DMS153 (cell line): ENCODE measurements at places on chromosomes 1 and 21.

GRCh38 chr1:213541641-213542040 is 446.1 kb upstream of the PROX1 start:
- no peak for DNase-seq

DNA sequence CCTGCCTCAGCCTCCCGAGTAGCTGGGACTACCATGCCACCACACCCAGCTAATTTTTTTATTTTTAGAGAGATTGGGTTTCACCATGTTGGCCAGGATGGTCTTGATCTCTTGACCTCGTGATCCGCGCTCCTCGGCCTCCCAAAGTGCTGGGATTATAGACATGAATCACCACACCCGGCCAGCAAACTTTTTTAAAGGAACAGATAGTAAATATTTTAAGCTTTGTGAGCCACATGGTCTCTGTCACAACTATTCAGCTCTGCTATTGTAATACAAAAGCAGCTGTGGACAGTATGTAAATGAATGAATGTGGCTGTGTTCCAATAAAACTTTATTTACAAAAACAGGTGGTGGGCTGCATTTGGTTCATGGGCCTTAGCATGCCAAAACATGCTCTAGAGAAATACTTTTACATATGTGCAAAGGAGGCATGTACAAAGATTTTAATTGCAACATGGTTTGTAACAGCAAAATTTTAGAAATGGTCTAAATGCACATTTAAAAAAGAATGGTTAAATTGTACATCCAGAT is 47.0 kb downstream of the CDCP2 start:
- DNase-seq, result no peak

GRCh38 chr1:7583291-7584096 is 187.6 kb upstream of the VAMP3 start:
- no peak for DNase-seq

GRCh38 chr1:36224537-36225282 is 467 bp downstream of the THRAP3 start:
- peak; percentile 78 for DNase-seq

GRCh38 chr1:112465122-112465521 is 43.6 kb upstream of the WNT2B start:
- DNase-seq, result no peak

- no peak for DNase-seq
Measured at GRCh38 chr1:25484096-25484495, 53.4 kb downstream of the MACO1 start.

- no peak for DNase-seq
Measured at GRCh38 chr21:36509973-36510664, 30.2 kb upstream of the CLDN14 start.

DNA sequence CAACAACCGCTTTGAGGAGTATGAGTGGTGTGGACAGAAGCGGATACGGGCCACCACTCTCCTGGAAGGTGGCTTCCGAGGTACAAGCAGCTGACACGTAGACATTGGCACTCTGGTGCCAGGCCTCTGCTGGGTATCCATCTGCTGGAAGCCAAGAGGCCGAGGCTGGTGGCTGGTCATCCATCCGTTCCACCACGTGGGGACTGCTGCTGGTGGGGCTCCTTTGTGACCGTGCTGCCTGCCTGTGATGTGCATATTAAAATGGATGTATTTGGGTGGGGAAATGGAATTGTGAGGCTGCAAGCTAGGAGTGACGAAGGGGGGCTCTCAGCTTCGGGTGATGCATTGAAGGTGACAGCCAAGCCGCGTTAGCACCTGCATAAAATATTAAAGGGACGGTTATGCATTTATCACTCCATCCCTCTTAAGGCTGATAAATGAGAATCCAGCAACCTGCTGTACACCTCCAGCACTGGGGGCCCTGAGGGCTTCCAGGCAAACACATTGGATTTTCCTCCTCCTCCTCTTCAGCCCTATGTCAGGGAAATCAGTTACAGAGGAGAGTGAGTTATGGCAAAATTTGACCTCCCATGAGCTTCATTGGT is 38.1 kb downstream of the TMEM53 start:
- no peak for DNase-seq

DNA sequence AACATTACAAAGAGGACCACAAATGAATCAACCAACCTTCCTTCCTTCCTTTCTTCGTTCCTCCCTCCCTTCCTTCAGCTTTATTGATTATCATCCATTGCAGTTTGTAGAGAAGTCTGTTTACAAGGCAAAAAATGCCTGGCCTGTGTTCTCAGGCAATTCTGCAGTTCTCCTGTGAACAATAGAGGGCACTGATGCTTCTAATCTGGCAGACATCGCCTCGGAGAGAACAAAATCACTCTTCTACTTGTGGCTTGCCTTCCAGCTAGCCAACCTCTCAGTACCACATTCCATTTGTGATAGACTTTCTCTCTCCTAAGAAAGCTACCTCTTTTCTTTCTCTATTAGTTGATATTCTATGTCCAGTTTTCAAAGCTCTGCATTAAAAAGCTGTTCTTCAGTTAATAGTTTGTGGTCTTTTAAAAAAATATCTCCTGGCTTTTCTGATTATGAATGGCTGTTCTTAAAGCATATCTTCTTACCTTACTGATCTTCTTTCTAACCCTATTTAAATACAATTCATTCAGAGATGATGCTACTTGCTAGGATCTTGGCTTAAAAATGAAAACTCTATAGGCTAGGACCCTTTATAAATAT is 26.9 kb upstream of the ESRRG start:
- peak; percentile 79 for DNase-seq

GRCh38 chr1:241423541-241424479 is 66.8 kb upstream of the RGS7 start:
- DNase-seq, result peak; percentile 53

GRCh38 chr1:109789551-109790180 is 25.9 kb upstream of the EPS8L3 start:
- DNase-seq, result no peak

- DNase-seq, result no peak
Measured at GRCh38 chr1:172939475-172939874, 111.3 kb downstream of the TNFSF18 start.

DNA sequence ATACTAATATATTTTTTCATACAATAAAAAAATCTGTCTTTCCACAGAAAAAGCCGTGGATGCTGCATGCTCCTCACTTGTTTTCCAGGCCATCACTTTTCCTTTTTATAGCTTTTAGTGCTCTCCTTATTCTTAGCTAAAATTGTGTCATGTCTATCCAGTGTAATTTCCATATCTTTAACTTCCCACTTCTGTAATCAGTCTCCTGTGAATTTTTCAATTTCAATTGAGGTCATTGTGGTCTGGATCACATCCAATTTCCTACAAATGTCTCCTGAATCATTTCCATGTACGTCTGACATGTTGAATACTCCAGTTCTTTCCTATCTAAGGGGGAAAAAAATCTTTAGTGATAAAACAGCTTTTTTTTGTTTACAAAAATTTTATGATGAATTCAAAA is 838.2 kb upstream of the B3GALT2 start:
- DNase-seq, result no peak

DNA sequence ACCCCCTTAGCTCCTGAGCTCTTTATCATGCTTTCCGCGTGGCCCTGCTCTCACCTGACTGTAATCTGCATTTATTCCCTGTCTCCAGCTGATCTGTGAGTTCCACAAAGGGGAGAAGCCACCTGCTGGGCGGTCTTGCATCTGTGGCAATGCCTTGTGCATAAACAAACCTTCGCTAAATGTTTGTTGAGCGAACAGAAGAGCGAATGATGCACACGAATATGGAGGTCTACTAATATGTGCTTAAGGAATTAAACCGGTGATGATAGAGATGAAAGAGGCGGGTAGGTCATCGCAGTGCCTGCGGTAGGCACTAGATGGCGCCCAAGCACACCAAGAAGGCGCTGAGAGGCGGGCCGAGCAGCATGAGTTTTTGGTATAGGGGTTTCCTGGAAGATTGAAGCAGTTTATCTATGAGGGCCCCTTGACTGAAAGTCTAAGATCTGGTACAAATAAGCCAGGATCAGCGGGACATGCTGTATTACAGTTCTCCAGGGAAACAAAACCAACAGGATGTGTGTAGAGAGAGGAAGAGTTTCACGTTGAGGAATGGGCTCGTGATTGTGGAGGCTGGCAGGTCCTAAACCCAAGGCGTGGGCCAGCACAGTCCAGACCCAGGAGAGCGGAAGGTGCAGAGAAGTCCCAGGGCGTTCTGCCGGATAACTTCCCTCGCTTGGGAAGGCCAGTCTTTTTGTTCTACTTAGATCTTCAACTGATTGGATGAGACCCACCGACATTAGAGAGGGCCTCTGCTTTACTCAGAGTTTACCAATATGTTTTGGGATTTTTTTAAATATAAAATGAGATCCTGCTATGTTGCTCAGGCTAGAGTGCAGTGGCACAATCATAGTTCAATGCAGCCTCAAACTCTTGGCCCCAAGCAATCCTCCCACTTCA is 34.7 kb downstream of the TOMM20 start:
- DNase-seq, result no peak

DNA sequence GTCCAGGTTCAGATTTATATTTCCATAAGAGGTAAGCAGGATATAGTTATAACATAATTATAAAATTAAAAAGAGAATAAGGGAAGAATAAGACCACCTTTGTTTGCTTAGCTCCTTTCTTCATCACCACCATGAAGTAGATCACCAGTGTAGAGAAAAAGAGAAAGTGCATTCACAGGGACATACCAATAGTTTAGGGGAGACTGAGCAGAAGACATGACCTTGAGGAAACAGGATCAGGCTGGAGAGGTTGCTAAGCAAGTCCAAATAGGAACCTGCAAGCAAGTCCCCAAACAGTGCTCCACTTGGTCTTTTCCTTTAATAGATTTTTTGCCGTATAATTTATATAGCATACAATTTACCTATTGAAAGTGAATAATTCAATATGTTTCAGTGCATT is 63.0 kb downstream of the KCNT2 start:
- DNase-seq, result no peak

- DNase-seq, result no peak
Measured at GRCh38 chr21:33688353-33688752, 46.1 kb downstream of the ITSN1 start.

GRCh38 chr1:26912147-26912490 is 1.7 kb downstream of the NR0B2 start:
- DNase-seq, result no peak

DNA sequence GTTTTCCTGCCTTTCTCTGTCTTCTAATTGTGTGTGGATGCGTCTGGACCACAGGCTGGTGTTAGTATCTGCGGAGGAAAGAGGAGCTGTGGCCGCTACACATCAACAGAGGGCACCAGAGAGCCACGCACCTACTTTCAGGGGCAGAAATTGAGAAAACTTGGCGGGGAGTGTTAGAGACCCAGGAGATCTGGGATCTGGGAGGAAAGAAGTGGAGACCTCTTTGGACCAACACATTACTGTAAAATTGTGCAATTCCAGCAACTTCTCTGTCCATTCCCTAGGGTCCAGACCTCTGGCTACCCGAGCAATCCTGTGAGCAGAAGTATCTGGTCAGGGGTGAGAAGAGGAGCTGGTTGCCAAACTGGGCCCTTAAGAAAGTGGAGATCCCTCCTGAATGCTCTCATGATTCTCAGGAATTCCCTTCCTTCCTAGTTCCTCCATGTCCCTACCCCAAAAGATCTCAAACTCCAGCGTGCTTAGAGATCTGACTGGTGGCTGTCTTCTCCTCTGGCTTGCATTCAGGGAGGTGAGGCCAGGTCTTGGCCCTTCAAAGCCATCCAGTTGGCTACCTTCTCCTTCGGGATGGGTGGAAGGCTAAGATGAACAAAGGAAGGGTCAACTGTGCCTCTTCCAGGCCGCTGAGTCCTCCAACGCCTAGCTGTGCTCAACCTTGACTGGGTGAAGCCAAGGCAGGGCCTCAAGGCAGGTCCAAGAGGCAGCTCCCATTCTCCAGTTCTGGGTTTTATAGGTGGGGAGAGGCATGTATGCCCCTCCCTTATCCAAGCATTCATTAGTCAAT is 1.2 kb upstream of the KIRREL1 start:
- DNase-seq, result no peak

DNA sequence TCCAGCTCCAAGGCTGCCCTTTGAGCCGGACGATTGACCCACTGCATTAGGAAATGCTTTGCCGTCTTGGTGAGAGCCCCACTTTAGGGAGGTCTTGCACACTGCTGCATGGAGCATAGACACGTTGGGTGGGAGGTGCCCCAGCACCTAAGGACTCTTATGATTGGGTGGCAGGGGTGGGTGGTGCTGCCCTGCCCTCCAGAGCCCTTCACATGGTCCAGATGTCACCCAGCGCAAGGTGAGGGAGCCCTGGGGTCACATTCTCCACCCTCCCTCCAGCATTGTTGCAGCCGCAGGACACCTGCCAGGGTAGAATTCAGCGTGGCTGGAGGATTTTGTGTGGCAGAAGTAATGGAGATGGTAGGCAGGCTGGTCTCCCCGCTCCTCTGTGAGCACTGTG is 137.4 kb upstream of the COL6A1 start:
- DNase-seq, result no peak

DNA sequence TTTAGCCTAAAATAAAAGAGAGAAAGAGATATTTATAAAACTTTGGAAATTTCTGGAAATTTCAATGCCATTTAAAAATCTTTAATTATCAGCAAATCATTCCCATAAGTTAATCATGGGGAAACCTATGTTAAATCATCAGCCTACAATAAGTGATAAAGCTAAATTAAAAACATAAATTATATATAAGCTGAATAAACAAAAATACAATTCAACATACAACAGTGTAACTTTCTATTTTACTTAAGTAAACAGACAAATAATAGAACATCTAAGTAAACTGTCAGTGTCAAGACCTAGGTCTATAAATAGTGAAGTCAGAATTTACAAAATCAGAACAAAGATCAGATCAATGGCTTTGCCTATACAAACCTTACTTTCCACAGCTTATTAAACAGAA is 57.5 kb downstream of the EPRS1 start:
- DNase-seq, result no peak

GRCh38 chr1:84398175-84399155 is at the start of gene DNASE2B:
TSS of gene DNASE2B (plus strand) at chr1:84398484. CDS start at chr1:84398565, 81 bp downstream.
- DNase-seq, result no peak

- peak; percentile 70 for DNase-seq
Measured at GRCh38 chr1:85230305-85230977, 29.0 kb downstream of the C1orf52 start.

DNA sequence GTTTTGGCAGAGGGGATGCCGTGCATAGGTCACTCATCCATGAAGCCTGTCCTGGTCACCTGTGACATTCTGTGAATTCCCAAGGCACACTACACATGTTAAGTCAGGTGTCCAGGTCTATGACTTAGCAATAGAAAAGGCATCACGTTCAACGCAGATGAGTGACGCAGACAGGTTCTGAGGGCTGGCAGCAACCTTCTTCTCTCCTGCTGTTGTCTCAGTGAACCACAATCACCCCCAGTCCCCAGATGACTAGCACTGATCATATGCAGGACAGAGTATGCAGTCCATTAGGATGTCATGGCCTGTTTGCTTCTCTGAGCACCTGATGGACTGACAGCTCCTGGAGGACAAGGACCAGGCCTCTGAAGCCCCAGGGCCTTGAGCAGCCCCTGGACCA is 157.8 kb upstream of the KAZN start:
- no peak for DNase-seq
